Motor neuron (in vitro differentiated cells): ENCODE measurements at places on chromosomes 5 and 9.
A peak's percentile ranks its signal among the peaks of the same experiment; 100 is the strongest.

DNA sequence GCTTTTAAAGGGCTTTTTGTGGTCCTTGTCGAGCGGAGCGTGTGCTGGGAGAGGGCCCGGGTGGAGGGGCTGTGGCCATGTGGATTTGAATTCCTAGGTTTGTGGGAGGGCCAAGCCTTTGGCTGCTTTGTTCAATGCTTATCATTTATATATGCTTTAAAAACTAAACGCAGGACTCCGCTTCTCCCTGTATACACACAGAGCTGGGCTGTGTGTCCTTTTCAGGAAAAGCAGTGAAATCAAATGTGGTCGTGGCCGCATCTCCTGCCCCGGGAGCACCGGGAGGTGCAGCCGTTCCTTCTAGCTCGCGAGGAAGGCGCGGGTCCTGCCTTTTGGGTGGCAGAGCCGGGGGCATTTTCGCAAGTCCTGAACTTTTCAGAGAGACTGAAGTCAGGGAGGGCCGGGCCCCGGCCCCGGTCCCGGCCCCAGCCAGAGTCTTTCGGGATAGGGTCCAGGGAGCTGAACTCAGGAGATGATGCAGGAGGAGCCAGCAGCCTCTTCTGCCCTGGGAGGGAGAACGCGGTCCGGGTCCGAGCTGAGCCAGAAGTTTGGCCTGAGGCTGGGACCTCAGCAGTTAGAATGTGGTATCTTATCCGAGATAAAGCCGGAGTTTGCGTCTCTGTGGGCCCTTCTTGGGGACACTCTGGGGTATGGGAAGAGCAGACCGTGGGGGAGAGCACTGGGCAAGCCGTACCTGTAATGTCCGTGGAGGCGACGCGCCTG is 158.8 kb downstream of the C9orf152 start:
- ATAC-seq, result peak; percentile 2

DNA sequence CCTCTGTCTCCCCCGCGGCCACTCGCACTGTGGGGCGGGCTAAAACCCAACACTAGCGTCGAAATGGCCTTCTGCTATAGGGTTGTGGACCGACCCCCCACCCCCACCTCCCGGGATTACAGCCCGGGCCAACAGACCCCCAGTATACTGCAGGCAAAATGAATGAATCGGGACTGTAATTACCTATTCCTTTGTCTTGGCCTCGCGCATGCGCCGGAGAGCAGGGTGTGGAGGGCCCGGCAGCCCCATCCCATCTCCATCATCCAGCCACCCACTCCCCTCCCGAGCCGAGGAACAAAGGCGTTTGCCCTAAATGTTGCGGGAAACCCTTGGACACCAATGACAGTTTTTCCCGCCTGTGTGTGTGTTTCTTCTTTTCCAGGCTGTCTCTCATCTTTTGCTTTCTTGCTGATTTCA is 1.6 kb downstream of the BASP1 start:
- ATAC-seq, result no peak

GRCh38 chr9:125690679-125691078 is 16.3 kb downstream of the MAPKAP1 start:
- ATAC-seq, result no peak

GRCh38 chr5:133356396-133356983 is 255.9 kb downstream of the FSTL4 start:
- no peak for ATAC-seq
